ENCODE measurements at places on chromosomes 5 and 9.

DNA sequence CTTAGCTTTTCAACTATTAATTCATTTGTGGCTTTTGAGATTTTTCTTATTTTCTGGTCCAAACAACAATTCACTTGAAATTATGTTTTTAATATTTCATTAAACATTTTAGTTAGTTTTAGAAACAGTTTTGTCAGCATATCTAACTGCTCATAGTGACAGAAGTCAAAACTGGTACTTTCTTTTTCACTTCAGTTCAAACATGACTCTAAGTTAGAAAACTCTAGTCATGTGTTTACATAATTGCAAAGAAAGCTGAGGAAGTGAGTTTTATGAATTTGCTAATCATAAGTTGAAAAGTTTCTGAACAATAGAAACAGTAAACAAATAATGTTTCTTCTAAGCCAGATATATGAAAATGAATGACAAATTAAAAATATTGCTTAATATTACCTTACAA, 1931.0 kb downstream of the EFNA5 start:
- no peak for DNase-seq

DNA sequence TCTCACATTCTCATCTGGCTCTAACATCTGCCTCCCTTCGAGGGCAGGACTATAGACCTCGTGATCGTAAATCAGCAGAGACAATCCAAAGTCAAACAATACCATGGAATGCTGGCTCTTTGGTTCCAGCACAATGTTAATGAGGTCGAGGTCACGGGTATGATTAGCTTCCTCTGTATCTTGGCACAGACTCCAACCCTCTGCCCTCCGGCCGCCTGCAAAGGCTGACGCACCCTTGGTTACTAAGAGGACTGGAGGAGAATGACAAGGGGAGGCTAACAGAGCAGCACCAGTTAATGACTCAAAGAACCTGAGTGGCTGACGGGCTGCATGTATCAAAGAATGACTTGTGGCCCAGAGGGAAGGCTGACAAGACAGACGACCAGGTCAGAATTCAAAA, 10.1 kb downstream of the LHFPL2 start:
- DNase-seq, result no peak

- DNase-seq, result no peak
Observed at GRCh38 chr9:79409182-79409823, 162.5 kb upstream of the TLE4 start.

DNA sequence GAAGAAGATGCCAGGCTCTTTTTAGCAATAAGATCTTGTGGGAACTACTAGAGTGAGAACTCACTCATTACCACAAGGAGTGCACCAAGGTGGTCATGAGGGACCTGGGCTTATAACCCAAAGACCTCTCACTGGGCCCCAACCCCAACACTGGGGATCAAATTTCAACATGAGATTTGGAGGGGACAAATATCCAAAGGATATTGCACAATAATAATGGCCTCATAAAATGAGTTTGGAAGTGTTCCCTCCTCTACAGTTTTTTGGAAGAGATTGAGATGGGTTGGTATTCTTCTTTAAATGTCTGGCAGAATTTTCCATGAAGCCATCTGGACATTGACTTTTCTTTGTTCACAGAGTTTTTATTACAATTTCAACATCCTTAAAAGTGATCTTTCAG, 38.0 kb upstream of the FAM120A start:
- no peak for DNase-seq

- no peak for DNase-seq
Observed at GRCh38 chr9:109604131-109604530, 106.0 kb upstream of the PTPN3 start.

DNA sequence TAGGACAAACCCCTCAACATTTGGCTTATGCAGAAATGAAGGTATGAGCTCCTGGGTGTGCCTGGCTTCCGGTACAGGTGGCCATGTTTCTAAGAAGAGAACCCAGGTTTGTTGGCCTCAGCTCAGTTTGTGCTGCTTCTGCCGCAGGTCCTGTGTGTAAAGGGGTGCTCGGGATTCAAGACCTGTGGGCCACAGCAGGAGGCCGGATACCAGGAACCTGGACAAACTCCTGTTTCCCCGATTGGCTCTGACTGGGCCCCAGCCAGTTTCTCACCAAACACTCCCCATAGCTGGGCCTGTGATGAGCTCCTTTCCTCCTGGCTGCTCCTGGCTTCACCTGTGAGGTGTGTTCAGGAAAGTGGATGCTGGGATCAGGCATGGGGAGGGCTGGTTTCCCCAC, 271.2 kb upstream of the IRX2 start:
- DNase-seq, result no peak

DNA sequence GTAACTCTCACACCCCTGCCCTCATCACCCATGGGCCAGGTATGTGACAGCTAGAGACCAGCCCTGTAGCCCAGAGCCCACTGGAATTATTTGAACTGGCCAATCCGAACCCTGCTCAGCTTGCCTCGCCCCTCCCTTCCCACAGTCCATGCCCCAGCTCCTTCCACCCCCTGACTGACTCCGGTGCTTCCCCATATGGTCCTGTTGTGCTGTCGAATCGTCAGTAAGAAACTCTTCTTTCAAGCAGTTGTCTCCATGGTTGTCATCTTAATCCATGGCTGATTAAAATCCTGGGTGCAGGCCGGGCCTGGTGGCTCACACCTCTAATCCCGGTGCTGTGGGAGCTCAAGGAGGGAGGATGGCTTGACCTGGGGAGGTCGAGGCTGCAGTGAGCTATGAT, 118.5 kb downstream of the COL23A1 start:
- no peak for DNase-seq

DNA sequence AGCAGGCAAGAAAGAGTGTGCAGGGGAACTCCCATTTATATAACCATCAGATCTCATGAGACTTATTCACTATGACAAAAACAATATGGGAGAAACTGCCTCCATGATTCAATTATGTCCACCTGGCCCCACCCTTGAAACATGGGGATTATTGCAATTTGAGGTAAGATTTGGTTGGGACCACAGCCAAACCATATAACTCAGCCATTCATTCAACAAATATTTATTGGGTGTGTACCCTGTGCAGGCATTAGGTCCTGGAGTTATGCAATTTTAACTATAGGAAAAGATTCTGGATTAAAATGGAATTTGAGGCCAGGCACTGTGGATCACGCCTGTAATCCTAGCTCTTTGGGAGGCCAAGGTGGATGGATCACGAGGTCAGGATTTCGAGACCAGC, 124.2 kb upstream of the GAS1 start:
- DNase-seq, result no peak

- no peak for DNase-seq
Observed at GRCh38 chr5:69137807-69138206, 29.1 kb upstream of the CCNB1 start.

Data from fibroblast of skin of left biceps (primary cell).